RWPE1 (cell line): ENCODE measurements at places on chromosomes 12 and 14.

- no peak for DNase-seq
Measured at GRCh38 chr12:127903146-127903545, 363.8 kb upstream of the TMEM132C start.

DNA sequence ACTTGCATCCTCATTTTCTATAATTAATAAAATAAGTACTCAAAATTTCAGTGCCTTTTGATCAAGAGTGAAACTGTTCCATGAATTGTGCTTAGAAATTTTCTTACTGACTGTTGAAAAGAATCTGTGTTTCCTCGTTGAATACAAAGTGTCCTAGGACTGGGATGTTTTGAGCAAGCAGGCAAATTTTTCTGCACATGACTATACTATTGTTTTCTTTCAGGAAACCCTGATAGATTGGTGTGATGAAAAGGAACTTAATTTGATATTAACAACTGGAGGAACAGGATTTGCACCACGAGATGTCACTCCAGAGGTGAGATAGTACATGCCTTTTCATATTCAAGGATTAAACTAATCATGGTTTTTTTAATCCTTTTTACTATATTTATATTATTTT is 316.3 kb downstream of the GPHN start:
- no peak for DNase-seq

DNA sequence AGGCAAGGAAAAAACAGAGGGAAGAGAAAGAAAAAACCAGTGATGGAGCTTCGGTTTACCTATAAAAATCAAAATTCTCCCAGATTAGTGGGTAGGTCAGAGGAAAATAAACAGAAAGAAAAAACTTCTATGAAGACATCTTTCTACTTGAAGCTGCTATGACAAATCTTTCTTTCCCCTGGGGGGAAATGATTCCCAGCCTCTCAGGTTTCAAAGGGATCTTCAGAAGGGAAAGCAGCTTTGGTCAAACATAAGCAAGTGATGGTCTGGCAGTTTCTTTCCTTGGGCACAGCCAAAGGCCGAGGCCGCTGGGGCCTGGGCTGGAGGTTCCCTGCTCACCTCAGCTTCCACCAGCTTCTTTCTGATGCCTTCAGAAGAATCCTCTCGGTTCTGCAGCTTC is 104.5 kb downstream of the PRKAB1 start:
- no peak for DNase-seq

GRCh38 chr14:50038398-50039119 is 77.8 kb downstream of the VCPKMT start:
- DNase-seq: peak; percentile 84

DNA sequence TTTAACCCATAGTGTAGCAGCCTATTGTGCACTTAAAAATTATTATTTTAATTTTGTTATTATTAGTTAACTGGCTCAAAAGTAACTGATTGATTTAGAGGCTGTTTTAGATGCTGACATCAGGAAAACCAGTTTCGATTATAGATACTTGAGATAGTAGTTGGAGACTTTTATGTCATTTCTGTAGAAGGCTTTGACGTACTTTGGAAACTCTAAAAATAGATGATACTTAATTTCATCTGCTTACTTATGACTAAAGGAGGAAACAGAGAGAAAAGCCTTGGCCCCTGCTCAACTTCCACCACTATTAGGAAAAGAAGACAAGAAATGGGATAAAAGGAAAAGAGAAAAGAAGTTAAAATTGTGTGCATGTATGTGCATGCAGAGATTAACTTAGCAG is 219.3 kb upstream of the HMGA2 start:
- no peak for DNase-seq

- DNase-seq: no peak
Measured at GRCh38 chr14:56193347-56193746, 75.1 kb downstream of the PELI2 start.

DNA sequence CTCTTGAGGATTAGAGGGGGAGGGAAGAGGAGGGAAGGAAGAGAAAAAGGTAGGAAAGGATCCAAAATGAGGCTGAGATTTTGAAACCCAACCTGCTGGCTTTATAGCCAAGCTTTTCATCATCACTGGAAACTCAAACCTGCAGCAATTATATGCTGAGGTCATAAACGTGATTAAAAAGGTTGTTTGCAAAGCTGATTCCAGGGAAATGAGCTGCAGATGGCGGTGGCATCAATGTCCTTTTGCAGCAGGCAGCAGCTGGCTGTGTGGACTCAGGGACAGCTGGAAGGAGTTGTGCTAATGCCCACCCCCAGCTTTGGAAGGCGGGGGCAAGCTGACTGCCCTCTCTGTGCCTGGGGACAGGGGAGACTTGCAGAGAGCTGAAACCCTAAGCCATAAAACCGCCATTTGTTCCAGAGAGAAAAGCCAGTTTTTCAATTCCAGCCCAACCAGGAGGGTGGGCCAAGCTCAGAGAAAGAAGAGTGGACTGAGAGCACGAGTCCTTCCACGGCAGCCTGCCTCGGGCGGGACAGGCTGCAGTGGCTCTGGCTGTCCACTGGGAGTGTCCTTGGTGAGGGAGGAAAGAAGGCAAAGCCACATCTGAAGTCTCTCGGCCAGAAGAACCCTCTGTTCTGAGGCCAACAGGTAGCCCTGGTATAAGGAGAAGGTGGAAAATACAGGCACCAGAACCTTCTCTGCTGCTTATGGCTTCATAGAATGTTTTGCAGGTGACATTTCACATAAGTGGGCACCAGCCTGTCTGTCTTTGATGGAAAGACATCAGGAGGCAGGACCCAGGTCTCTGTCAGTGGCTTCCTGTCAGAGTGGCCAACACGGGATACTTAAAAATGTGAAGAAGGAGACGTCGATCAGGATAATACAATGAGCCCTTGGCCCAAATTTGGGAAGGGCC is 90.7 kb downstream of the SINHCAF start:
- DNase-seq: peak; percentile 18

DNA sequence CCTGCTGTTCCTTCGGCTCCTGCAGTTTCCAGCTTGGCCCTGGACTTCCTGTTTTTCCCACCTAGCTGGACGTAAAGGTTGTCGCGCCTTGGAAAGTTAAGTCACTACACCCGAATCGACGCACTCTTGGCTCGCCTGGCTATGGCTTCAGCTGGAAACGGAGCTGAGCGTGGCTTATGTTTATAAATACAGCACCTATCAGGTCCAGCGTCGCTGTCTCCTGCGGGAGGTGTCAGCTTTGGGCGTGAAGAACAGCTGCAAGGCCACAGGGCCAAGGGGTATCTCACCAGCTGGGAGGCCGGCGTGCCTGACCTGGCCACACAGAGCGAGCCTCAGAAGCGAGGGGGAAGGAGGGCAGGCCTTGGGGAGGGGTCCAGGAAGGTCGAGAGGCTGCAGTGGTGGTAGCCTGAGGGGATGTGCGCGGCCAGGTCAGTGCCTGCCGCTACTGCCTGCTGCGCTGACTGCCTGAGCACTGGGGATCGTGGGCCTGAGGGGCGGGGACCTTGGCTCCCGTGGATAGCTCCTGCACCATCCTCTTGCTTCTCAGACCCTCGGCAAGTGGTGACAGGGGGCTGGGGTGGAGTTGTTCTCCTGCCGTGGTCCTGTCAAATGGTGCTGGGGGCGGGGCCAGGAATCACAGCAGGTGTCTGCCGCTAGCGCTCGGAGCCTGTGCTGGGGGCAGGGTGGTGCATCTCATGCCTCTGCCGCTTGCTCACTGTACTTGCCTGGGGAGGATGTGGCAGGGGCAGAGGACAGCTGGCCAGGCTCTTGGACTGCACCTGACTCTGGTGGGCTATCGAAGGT is 12.5 kb downstream of the PACS2 start:
- no peak for DNase-seq

DNA sequence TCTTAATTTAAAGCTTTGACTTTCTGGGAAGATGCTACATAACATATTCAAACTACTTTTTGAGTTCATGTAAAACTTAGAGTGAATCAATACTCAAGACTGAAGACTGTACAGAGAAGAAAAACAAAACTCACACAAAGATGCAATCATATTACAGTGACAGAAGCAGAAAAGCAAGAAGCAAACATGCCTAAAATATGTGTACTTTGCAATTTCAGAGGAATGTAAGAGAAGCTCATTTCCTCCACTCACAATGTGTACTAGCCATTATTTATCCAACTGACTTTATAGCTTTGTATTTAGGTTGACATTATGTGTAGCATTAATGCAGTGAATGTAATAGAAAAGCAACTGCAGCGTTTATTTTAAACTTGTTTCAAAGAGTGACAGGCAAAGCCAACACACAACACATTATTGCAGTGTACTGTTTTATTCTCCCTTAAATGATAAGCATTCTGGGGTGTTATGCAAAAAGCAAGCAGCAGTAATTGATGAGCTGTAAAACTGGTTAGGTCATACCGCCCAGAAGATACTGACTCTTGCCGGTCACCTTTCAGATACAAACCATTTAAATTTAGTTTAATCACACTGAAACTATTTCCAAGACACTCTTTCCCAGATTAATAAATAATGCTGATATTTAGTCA is 88.2 kb upstream of the PAWR start:
- DNase-seq: no peak

DNA sequence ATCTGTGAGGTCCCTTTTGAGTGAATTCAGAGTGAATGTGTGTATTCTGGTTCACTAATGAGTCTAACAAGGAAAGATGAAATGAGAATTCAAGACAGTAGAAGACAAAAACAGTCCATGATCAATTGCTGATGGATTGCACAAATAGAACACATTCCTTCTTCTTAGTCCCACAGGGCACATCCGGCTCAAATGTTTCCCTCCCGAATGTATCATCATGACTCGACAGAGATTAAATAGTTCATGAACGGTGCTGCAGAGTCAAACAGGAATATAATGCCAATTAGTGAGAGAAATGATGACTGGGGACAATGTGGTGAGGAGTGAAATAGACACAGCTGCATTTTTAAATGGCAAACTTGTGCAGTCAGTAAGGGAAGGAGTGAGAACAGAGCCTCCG is 11.5 kb upstream of the SFSWAP start:
- peak; percentile 24 for DNase-seq

- no peak for DNase-seq
Measured at GRCh38 chr14:76334316-76334715, 41.6 kb upstream of the ESRRB start.

DNA sequence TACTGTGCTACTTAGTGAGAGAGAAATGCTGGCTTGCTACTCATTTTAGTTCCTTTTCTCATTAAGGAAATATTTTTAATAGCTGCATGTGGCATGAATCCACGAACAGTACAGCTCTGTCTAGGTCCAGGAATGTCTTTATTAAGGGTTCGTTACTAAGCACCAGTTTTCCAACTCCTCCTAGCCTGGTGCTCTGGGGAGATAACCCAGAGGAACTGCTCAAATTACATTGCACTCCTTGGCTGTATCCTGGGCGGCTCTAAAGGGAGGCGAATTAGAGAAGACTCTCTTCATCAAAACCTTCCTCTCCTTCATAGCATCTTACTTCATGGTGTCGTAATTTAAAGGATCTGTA is 101.3 kb downstream of the PPM1A start:
- DNase-seq: no peak

GRCh38 chr12:49461221-49461620 is 77.6 kb upstream of the KCNH3 start:
- DNase-seq: no peak

DNA sequence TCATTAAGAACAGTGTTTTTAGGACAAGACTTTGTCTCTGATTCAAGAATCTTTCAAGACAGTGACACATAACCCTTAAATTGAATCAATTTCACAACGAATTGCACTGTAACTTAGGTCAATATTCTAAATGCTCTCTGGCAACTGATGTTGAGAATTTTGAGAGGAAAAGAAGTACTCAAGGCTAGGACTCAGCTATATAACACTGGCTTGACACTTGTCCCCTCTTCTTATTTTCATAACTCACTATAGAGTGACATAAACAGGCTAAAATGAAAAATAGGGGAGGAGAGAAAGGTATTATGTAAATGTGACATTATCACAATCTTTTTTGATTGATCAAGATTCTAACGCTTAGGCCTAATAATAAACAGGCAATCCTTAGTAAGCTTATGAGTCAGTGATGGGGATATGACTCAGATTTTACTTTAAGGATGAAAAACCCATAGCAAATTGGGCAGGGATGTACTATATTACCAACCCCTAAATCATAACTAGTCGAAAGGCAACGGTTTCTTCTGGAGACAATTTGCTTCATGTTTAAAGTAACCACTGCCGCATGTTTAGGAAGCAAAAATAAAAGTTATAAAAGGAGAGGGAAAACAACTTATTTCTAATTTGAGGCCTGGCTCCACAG is 10.9 kb downstream of the BTG1 start:
- peak; percentile 65 for DNase-seq

DNA sequence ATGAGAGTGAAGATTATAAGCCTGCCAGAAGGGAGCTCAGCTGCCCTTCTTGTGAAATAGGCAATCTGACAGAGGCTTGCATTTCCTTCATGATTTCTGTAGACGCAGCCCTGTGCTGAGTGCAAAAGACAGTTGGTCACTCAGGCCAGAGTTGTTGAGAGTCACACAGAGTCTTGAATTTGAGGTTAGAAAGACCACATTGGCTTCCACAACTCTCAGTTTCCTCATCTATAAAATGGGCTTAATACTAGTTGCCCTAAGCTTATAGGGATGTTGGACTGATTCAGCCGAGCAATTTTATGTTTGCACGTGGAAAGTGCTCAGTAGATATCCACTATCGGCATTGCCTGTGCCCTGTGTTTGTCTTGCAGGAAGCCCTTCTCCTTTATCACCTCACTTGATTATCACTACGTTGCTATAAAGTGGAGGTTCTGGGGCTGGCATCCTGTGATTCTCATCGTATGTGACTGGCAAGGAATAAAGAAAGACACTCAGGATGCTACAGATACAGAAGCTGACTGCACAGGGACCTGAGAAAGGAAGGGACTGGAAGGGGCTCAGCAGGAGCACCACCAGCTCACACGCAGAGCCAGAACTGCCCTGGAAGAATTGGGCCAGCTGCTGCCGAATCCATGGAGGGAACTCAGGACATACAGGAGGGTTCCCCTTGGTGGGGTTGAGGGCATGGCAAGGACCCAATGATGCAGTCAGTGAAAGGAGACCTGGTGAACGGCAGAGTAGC is 19.8 kb upstream of the SERPINA4 start:
- no peak for DNase-seq

GRCh38 chr12:77433799-77434198 is 368.4 kb upstream of the E2F7 start:
- no peak for DNase-seq

GRCh38 chr12:4215229-4216186 is 58.1 kb upstream of the CCND2 start:
- peak; percentile 59 for DNase-seq

DNA sequence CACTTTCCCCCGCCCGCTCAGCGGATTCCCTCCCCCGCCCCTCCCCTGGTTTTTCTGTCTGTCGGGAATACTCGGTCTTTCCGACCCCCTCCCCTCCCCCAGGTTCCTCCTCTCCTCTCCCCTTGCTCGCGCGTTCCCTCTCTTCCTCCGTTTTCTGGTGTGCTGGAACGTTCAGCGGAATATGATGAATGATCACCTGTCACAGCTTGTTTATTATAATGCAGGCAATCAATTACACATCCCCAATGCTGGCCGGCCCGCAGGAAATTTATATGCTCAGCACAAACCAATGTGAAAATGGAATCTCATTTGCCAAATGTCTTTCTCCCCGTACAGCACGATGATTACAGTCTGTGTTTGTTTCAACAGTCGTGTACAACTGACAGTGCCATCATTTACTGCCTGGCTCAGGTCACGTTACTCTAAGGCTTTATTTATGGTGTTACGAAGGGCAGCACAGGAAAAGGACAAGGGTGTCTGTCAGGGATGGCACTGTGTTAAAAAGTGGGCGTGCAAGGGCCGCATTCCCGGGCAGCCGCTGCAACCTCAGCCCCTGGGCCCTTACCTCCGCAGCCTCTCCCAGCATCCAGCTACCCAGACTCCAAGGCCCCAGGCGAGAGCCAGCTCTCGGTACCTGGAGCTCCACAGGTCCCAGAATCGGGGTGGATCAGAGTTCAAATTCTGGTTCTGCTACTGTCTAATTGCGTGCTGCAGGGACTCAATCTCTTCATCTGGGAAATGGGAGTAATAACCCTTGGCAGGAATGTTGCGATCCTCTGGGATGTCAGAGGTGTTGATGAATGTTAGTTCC is 24.7 kb upstream of the MAP1LC3B2 start:
- DNase-seq: no peak
